ENCODE measurements at places on chromosomes 3 and 15.

- no peak overlapping the region for H3K4me3 ChIP-seq
- no peak for DNase-seq
- H3K27ac ChIP-seq = no peak overlapping the region
These were observed 246.4 kb downstream of the RBMS3 start for GRCh38 chr3:29527246-29527645.

- H3K4me3 ChIP-seq = no peak overlapping the region
- DNase-seq = no peak
- H3K36me3 ChIP-seq = peaks cover 5% of the 10 kb centered on the region
- no peak overlapping the region for H3K27ac ChIP-seq
- no peaks in the 10 kb centered on the region for H3K4me1 ChIP-seq
- no peaks in the 10 kb centered on the region for H3K27me3 ChIP-seq
These were observed 57.8 kb downstream of the TLE3 start for GRCh38 chr15:70039917-70040316.

- H3K27me3 ChIP-seq = peaks cover 33% of the 10 kb centered on the region
- no peak for DNase-seq
- no peak within 1 kb of the TSS for H3K4me3 ChIP-seq
- no peaks in the 10 kb centered on the region for H3K36me3 ChIP-seq
These were observed at the start of gene SEMA3B for GRCh38 chr3:50268703-50269451. Gene SEMA3B, plus strand, starts transcription at chr3:50269147. Its CDS starts 94 bp downstream, at chr3:50269241.

DNA sequence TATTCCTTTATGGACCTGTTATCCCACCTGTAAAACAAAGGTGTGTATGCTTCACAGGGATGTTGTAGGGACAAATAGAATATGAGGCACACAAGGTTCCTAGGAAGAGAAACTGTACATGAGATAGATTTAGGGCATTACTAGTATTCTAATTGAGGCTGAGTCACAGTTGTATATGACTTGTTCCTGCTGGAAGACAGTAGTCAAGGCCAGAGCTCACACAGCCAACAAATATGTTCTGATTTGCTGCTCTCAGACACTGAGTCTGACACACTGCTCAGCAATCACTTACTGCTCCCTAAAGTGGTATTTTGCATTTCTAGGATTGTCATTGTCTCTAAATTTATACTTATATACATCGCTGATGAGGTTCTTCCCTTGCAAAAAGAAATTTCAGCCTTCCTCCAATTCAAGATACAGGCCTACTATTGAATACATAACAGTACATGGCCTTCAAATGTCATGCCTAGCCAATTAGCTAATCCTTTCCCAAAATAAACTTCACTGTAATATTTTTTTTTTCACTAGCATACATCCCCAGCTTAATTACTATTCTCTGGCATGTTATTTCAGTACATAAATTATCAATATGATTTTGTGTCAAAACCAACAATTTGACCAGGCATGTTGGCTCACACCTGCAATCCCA is 69.8 kb downstream of the TIGIT start:
- no peak overlapping the region for H3K4me3 ChIP-seq
- H3K4me1 ChIP-seq = peaks cover 23% of the 10 kb centered on the region
- no peaks in the 10 kb centered on the region for H3K36me3 ChIP-seq
- no peak for DNase-seq

DNA sequence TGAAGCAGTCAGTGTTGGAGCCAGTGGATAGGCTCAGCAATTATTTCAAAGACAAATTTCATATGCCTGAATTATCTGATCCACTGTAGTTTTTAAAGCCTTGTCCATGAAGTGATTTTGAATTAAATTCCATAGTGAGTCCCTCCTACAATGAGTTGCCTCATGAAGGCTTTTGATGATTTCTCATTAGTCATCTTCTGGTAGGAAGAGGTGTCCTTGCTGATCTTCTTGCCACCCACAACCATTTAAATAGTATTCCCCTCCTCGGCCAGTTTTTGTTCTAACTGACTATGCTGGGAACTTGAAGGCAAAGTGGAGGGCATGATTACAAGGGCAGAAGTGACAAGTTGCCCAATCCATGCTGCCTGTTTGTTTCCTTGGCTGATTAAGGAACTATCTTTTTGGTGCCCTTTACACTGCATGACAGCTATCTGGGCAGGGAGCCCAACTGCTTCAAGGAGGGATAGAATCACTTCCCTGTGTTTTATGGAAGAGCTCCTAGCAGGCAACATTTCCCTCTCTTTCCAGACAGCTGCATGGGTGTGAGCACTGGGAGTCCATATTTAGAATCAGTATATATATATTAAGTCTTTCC is 617.5 kb downstream of the ZPLD1 start:
- no peaks in the 10 kb centered on the region for H3K27me3 ChIP-seq
- no peak overlapping the region for H3K4me3 ChIP-seq
- H3K36me3 ChIP-seq = no peaks in the 10 kb centered on the region
- H3K4me1 ChIP-seq = no peaks in the 10 kb centered on the region

DNA sequence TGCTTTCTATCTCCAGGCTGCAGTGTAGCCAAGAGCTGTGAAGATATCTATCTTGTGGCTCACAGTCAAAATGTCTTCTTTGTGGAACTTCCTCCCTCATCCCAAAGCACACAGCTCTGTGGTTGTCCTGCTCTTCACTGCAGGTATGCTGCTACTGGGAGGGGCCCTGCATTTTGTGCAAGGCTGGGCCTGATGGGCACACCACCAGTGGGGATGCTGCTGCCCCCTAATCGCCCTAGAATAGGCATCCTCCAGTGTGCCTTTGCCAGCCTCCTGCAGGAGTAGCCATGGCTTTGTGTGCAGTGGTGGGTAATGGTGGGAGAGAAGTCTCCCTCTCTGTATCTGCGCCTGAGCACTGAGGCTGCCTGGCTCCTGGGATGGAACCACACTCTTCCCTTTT is 297.3 kb downstream of the DOCK3 start:
- no peak for DNase-seq
- H3K4me1 ChIP-seq = peaks cover 15% of the 10 kb centered on the region
- H3K27ac ChIP-seq = no peak overlapping the region

DNA sequence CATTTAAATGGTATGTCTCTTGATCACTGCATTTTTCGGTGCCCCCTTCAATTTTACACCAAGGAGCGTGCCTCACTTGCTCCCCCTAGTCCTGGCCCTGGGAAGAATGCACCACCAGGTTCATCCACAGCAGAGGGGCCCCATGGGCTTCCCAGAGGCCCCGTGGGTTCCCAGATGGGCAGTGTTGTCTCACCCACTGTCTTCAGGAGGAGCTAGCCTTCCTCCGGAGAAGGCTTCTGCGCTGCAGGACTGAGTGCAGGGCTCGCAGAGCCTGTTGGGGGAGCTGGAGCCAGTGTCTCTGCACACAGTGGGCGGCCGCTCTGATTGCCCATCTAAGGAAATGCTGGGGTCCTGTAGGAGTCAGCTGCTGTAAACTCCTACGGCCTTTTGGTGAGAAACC is 45.9 kb downstream of the POLR2M start:
- DNase-seq = no peak
- no peaks in the 10 kb centered on the region for H3K27me3 ChIP-seq
- no peak overlapping the region for H3K27ac ChIP-seq
- H3K4me1 ChIP-seq = no peaks in the 10 kb centered on the region
- no peaks in the 10 kb centered on the region for H3K36me3 ChIP-seq

DNA sequence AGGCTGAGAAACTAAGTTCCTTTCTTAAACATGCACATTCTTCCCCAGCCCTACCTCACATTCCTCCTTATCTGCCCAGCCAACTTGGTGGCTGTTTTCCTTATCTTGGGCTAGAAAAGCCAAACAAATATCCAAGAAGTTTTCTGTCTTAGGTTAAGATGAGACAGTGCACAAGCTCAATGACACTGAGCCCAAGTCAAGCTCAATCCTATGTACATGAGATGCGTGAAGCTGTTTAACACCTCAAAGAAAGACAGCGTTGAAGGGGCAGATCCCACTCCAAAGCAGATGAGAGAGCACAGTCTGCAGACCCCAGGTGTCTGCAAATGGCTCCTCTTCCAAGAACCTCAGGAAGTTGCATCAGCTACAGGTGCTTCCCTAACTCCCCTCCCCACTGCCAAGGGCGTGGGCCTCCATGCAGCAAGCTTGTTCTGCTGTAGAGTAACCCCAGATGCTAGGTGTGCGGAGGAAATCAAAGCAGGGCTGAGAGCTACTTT is 16.6 kb downstream of the LRRC2 start:
- no peak overlapping the region for H3K4me3 ChIP-seq
- DNase-seq = no peak
- H3K4me1 ChIP-seq = peaks cover 28% of the 10 kb centered on the region
- no peaks in the 10 kb centered on the region for H3K27me3 ChIP-seq
- H3K27ac ChIP-seq = no peak overlapping the region
- H3K36me3 ChIP-seq = no peaks in the 10 kb centered on the region

DNA sequence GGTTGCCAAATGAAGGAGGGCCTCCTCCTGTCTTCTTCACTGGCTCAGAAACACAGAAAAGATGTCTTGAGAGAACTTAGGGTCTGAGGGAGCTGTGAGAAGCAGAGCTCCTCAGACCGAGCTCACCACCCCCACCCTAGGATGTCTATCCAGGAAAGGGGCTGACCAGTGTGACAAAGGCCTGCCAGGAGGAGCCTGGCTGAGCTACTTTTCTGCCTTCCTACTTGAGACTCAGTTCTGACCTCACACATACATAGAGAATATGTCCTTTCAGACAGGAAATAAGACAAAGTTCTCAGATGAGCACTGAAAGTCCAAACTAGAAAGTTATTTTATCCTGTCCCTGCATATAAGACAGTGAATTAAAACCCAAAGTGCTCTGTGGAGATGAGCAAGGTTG is 54.5 kb downstream of the KIF9 start:
- H3K36me3 ChIP-seq = no peaks in the 10 kb centered on the region
- DNase-seq = no peak
- no peaks in the 10 kb centered on the region for H3K27me3 ChIP-seq
- no peak overlapping the region for H3K27ac ChIP-seq
- H3K4me3 ChIP-seq = no peak overlapping the region

GRCh38 chr15:99095626-99096025 is 9.3 kb upstream of the SYNM start:
- no peak overlapping the region for H3K4me3 ChIP-seq
- DNase-seq = no peak
- peaks cover 30% of the 10 kb centered on the region for H3K27me3 ChIP-seq
- peaks cover 2% of the 10 kb centered on the region for H3K4me1 ChIP-seq

DNA sequence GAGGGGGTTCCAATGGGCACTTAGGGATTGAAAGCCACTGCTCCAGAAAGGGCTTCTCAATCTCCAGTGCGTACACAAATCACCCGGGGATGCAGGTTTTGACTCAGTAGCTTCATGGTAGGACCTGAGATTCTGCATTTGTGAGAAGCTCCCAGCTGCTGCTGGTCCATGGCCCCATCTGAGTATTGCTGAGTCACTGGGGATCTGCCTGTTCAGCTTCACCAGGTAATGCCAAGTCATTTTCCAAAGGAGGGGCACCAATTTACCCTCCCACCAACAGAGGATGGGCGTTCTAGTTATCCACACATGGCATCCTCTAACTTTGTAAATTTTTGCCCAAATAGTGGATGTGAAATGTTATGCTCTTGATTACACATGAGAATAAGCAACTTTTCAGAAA is 12.9 kb upstream of the CEMIP start:
- peaks cover 2% of the 10 kb centered on the region for H3K4me1 ChIP-seq
- DNase-seq = no peak
- H3K27ac ChIP-seq = no peak overlapping the region

DNA sequence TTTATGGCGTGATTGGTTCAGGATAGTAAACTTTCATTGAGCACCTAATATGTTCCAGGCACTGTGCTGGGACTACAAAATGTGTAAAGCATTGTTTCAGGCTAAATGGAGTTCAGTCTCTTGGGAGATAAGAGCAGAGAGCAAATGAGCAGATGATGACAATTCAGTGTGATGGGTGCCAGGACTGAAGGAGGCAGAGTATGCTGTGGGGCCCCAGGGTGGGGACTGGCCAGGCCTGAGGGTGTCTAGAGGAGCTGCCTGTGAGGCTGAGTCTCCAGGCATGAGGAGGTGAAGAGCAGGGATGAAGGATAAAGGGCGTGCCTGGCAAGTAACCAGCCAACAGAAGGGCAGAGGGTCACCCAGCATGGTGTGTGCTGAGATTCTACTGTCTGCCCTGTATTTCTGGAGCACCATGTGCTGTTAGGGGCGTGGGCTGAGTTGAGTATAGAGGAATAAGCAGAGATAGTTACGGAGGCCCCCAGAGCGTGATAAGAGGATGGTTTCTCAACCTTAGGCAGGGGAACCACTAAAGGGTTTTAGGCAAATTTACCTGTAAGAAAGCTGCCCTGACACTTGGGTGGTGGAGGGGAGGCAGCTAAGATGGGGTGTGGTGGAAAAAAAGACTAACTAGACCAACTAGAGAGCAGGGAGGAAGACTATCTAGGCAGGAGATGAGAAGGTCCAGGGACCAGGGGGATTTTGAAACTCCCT is 38.5 kb downstream of the EPHB1 start:
- H3K27ac ChIP-seq = no peak overlapping the region
- no peaks in the 10 kb centered on the region for H3K4me1 ChIP-seq
- H3K36me3 ChIP-seq = no peaks in the 10 kb centered on the region
- no peak for DNase-seq
- H3K4me3 ChIP-seq = no peak overlapping the region

- peak overlapping the region; percentile 4 for H3K4me3 ChIP-seq
- H3K27ac ChIP-seq = peak overlapping the region; percentile 73
These were observed 139.3 kb downstream of the NFKBIZ start for GRCh38 chr3:101988596-101988995.

DNA sequence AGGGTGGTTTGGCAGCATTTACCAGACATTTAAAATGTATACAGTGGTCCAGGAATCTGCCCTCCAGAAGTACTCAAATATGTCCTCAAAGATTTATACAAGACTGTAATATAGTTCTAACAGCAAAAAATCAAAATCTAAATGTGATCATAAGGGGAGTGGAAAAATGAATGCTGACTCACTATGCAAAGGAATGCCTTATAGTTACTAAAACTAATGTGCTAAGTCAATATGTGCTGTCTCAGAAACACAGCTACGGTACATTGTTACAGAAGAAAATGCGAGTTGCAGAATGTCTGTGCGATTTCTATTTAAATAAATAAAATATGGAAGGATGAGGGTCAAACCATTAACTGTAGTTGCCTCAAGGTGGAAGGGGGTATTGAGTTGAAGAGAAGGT is 230.1 kb upstream of the UBE2E1 start:
- no peaks in the 10 kb centered on the region for H3K27me3 ChIP-seq
- no peaks in the 10 kb centered on the region for H3K4me1 ChIP-seq
- no peak overlapping the region for H3K4me3 ChIP-seq
- no peak for DNase-seq
- no peak overlapping the region for H3K27ac ChIP-seq
- H3K36me3 ChIP-seq = no peaks in the 10 kb centered on the region

DNA sequence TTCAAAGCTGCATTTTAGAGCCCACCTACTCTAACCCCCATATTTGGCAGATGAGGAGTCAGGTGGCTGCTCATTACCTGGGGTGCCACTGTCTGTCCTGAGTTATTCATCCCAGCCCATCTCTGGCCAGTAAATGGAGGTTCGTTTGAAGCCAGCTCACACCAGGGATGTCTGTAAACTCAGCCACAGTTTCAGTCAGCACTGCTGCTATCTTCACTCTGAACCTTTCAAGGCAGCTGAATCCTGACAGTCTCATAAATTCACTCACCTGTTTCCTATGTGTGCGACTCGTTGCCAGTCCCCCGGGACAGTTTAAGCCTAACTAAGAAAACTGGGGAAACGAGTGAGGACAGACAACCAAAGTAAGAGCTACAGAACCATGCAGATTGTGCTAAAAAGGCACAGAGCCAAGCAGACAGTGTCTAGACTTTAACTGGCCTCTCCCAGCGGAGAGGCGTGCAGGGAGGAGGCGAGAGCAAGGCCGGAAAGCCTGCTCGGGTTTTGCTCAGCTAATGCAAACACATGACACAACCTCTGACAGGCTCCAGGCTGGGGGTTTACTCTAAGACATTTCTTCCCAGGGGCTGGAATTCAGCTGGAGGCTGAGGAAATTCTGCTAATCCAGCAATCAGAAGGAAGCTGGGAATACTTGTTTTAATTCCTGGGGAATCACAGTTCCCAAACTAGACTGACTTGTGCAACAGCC is 12.0 kb downstream of the FSTL1 start:
- no peak for DNase-seq
- H3K36me3 ChIP-seq = no peaks in the 10 kb centered on the region
- peaks cover 11% of the 10 kb centered on the region for H3K27me3 ChIP-seq
- no peaks in the 10 kb centered on the region for H3K4me1 ChIP-seq
- H3K4me3 ChIP-seq = no peak overlapping the region
